ENCODE measurements at places on chromosomes 5 and 9.

- no peak for DNase-seq
These were observed 163.4 kb upstream of the MAP1B start for GRCh38 chr5:71943874-71944273.

- DNase-seq = no peak
These were observed 566.0 kb downstream of the CAAP1 start for GRCh38 chr9:26326563-26326962.

- no peak for DNase-seq
These were observed 5.8 kb upstream of the FPGS start for GRCh38 chr9:127796852-127797370.

DNA sequence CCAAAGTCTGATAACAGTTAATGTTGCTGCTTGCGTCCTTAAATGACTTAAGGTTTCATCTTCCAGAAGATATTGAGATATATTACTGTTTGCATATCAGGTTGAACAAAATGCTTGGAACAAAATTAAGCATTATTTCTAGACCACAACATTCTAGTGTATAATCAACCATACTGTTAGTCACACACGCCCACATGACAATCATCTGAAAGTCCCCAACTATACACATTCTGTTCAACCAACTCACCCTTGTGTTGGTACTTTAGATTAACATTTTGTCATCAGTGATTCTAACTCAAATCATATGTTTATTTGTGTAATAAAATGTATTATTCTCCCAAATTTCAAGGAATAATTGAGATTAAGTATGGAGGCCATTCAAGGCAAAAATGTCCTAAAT, 47.3 kb downstream of the LURAP1L start:
- DNase-seq = no peak

- no peak for DNase-seq
These were observed 118.4 kb downstream of the CTNND2 start for GRCh38 chr5:11785771-11786352.

GRCh38 chr5:55306641-55307382, 682 bp downstream of the DHX29 start:
- no peak for DNase-seq

DNA sequence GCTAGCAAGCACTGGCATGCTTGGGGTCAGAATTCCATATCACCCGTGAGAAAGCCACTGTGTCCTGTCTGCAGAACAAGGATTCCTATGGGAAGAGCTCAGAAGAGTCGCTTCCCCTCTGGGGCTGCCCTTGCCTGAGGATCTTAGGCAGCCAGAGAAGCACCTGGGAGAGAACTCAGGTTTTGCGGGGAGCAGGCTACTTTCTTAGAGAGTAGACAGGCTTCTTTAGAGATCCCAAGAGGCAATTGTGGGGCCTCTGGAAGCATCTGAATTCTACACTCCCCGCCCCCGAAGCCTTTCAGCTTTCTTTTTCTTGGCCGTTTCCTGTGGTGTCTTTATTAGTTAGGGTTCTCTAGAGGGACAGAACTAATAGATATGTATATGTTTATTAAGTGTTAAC, 40.9 kb downstream of the PHF2 start:
- no peak for DNase-seq

- DNase-seq = no peak
These were observed 39.5 kb downstream of the ADAMTS12 start for GRCh38 chr5:33852319-33852718.

- DNase-seq = no peak
These were observed 43.5 kb downstream of the RUSC2 start for GRCh38 chr9:35533398-35533797.

GRCh38 chr5:67378256-67378655, 181.7 kb upstream of the CD180 start:
- no peak for DNase-seq

DNA sequence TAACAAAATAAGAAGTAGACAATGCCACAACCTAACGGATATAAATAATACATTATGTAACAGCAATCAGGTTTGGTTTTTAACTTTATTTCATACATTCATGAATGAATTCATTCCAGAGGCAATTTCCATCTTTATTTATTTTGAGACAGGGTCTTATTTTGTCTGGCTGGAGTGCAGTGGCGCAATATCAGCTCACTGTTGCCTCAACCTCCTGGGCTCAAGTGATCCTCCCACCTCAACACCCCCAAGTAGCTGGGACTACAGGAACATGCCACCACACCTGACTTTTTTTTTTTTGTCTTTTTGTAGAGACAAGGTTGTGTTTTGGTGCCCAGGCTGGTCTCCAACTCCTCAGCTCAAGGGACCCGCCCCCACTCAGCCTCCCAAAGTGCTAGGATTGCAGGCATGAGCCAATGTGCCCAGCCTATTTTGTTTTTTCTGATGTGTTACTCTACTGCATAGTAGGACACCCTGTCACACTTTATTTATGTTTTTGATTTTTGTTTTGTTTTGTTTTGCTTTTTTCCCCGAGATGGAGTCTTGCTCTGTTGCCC, 26.3 kb upstream of the C5orf24 start:
- no peak for DNase-seq

GRCh38 chr9:3385871-3386270, 139.9 kb downstream of the RFX3 start:
- no peak for DNase-seq

GRCh38 chr9:73042155-73042554, 89.3 kb upstream of the ALDH1A1 start:
- no peak for DNase-seq

GRCh38 chr5:93192087-93192486, 388.9 kb downstream of the NR2F1-AS1 start:
- DNase-seq = no peak

DNA sequence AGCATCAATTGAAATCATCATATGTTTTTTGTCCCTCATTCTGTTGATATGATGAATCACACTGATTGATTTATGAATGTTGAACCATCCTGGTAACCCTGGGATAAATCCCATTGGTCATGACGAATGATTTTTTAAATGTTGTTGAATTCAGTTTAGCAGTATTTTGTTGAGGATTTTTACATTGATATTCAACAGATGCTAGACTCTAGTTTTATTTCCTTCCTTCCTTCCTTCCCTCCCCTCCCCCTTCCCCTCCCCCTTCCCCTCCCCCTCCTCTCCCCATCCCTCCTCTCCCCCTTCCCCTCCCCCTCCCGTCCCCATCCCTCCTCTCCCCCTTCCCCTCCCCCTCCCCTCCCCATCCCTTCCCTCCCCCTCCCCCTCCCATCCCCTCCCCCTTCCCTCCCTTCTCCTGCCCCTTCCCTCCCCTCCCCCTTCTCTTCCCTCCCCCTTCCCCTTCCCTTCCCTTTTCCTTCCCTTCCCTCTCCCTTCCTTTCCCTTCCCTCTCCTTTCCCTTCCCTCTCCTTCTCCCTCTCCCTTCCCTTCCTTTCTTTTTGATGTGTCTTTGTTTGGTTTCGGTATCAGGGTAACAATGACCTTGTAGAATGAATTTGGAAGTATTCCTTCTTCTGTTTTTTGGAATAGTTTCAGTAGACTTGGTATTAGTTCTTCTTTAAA, 142.8 kb downstream of the AP3B1 start:
- DNase-seq = no peak

- DNase-seq = no peak
These were observed 193.0 kb downstream of the RFX3 start for GRCh38 chr9:3332802-3333201.

GRCh38 chr5:173139631-173140030, 4.7 kb upstream of the BNIP1 start:
- no peak for DNase-seq

DNA sequence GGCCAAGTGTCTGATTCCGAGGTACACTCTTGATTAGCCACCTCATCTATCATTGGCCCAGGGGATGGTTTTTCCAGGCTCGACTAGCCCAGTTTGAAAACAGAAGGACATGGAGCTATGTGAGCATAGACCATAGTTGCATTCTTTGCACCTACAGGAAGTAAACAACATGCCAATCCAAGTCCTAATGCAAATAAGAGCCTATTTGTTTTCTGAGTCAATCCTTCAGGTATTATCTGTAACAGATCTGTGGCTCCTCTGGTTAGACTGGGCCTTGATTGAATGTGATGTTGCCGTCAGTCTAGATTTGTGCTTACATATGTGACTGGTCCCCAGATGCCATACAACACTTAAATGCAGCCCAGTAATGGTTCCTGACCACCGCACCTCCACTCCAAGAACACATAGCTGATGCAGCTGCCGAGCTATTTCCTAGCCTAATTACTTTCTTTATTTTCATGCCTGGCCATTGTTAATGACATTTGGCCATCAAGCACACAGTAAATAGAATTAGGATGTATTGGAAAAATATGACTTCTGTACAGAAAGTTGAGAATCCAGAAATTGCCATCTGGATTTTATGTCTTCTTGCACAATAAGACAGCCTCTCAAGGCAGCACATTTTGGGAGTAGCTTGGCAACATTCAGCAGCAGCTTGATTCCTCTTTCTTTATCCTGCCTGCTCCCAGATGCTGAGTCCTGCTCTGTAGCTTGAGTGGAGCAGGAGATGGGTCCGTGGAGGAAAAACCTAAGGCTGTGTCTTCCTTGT, 29.5 kb upstream of the ARHGAP26 start:
- no peak for DNase-seq

DNA sequence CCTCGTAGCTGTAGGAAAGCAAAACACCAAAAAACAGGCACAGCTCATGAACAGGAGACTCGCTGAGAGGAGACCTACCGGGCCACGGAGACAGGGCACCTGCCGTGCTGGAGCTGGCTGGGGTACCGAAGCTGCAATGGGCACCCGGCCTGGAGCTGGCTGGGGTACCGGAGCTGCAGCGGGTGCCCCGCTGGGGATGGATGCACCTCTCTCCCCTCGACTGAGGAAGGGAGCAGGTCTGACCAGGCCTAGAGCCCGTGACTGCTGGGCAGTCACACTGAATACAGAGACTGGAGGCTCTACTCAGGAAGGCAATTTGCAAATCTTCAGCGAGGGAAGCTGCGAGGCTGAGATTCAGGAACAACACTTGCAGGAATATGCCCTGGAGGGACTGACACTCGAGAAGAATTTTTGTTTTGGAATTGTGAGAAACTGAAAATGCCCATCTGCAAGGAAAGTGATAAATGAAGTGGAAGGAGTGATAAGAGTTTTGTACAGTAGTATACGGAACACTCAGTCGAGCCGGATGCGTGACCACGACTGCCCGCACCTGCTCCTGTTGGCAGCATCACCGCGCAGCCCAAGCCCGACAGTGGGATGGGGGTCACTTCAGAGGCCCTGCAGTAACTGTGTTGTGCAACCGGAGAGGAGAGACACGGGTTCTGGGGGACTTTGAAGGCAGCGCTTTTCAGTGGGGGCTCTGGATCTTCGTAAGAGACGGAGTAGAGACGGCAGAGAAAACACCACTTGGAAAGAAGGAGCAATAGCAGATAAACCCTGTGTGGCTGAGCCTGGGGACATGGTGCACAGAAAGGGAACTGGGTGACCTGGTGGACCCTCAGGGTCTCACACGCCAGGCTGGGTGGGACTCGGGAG, 27.9 kb upstream of the LPCAT1 start:
- no peak for DNase-seq

- no peak for DNase-seq
These were observed 14.7 kb downstream of the BICD2 start for GRCh38 chr9:92749934-92750315.

- DNase-seq = no peak
These were observed 26.3 kb downstream of the SHLD3 start for GRCh38 chr5:65651144-65651543.

Data from cortex of kidney (tissue), 1 donor.